8988T (cell line): ENCODE measurements at places on chromosomes 5 and 9.

DNA sequence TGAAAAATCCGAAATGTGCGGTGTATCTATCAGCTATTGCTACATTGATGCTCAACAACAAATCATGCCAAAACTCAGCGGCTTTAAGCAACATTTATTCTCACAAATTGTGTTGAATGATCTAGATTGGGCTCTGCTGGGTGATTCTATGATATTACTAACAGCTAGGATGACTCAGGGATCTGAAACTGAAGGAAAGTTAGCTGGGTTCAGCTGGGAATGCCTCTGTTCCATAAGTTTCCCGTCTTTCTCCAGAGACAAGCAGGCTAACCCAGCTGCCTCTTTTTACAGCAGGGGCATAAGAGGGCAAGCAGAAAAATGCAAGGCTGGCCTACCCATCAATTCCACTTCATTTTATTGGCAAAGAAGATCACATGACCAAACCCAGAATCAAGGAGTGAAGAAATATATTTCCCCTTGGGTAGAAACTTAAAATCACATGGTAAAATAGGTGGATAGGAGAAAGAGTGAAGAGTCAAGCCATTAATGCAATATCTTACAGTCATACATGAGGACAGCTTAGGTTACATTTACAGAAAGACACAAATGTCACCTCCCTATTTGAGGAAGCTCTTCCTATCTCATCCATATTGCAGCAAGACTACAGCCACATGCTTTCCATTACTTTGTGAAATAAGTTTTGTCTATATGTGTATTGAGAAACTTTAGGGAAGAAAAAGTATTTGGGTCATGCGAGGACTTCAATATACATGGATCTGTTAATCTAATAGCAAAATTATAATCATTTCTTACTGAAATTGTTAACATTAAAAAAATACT lies 30.8 kb downstream of the IL7R start:
- no peak for DNase-seq

DNA sequence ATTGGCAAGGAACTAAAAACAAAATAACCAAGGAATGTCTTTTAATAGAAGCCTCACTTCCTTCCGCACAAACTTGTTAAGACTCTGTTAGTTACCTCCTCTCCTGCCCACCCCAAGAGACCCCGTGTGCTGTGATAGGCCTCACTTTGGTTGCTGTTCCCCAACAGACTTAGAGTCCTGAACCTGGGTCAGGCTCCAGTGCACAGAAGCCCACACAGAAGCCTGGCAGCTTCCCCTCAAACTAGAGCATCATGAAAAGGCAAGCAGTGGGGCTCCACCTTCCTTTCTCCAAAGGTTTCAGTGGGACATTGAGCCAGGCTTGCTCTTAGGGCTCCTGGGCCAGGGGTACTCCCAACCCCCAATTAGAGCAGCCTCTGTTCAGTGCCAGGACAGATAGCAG lies 230.5 kb downstream of the ESM1 start:
- no peak for DNase-seq

DNA sequence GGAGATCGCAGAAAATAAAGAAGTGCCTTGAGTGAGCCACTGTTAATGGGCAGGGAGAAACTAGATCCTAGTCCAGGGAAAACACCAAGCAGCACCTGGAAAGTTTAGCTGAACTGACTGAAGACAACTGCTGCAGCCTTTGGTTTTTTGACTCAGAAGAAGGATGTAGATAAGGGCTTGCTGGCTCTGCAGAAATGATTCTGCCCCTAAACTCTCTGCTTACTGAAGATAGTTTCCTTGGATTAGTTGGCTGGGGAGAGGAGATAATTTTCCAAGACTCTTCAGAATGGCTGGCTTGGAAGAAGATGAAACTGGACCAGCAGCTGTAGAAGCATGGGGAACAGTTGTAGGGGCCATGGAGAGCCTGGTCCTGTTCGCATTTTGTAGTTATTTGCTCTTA lies 471.8 kb downstream of the KDM4C start:
- DNase-seq: no peak

DNA sequence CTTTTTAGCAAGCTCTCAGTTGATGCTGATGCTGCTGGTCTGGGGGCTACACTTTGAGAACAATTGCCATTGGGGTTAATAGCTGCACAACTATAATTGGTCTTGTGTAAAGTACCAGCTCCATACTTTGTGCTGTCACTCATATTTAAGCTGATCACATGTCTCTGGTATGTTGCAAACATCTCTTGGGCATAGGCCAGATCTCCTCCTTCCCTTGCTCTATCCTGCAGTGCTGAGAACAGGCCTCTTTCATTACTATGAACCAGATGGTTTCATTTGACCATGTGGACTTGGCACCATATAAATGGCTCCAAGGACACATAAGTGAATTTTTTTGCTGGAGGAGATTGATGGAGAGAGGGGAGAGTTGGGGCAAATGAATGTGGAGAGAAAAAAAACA lies 48.4 kb downstream of the DMRT2 start:
- no peak for DNase-seq

GRCh38 chr9:93671020-93671338 lies 94.6 kb downstream of the PHF2 start:
- DNase-seq: no peak

- no peak for DNase-seq
Measured at GRCh38 chr5:68272289-68272688, 56.7 kb downstream of the PIK3R1 start.

DNA sequence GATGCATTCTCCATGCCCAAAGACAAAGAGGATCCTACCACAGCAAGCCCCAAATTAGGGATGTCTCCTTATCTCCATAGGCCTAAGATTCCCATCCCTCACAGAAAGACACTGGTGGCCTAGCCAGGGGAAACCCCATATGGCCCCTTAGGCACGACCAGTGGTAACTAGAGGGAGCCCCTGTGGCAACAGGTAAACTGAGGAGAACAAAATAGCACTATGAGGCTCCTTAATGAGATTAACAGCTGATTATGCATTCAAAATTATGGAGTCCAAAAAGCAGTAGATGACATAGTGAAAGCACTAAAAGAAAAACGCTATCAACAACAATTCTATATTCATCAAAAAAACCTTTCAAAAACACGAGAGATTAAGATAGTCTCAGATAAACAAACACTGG lies 234.0 kb downstream of the DIRAS2 start:
- no peak for DNase-seq

DNA sequence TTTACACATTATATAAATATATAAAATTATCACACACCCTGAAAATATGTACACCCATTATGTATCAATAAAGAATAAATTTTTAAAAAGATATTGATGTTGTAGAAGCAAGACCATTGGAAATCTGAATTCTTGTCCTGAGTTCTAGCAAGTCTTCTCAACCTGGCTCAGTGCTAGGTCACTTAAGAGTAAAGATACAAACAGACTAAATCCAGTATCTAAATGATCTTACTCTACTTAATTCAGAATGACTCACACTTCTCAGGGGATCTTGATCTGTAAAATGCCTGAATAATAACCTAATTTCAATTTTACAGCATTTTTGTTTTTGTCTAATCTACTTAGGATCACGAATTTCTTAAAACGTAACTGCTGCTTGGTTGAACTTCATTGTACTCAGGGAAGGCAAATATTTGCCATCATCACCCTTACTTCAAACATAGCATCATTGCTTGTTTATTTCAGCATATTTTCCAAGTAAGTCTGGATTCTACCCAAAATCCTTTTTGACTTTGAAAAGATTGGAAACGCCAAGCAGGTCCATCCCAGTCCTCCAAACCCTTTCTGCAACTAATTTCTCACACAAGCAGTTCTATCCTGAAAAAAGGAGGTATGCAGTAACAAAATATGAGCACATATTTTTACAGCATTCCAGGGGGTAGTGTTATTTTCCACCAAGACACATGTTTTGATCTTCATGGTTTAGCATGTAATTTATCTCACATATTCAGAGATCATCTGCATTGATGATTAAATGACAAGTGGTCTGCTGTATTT lies 582.6 kb downstream of the PSAT1 start:
- DNase-seq: no peak
